Right atrium auricular region (tissue), 2 donors: ENCODE measurements at places on chromosomes 2 and 18.
A peak's percentile ranks its signal among the peaks of the same experiment; 100 is the strongest.

- DNase-seq = no peak
Observed at GRCh38 chr2:29898999-29899398, 22.4 kb downstream of the ALK start.

- DNase-seq = no peak
Observed at GRCh38 chr2:126635281-126635680, 20.7 kb upstream of the GYPC start.

- no peak for DNase-seq
Observed at GRCh38 chr2:6231166-6231565, 539.0 kb downstream of the SOX11 start.

DNA sequence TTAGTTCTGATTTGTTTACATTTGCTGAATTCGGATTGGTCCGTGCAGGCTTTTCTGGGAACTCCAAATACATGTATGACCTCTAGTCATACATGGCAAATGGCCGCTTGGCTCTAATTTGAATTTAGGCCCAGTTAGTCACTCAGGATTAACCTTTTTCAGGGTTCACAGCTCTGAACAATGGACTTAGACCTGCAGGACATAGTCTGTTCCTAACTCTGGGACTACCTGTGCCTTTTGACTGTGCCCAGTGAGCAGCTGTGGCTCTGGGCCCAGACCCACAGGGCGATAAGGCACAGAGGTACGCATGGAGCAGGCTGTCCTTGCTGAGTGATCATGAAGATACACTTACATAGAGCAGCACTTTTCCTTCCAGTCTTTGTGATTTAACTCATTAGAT, 28.5 kb downstream of the IL37 start:
- no peak for DNase-seq

DNA sequence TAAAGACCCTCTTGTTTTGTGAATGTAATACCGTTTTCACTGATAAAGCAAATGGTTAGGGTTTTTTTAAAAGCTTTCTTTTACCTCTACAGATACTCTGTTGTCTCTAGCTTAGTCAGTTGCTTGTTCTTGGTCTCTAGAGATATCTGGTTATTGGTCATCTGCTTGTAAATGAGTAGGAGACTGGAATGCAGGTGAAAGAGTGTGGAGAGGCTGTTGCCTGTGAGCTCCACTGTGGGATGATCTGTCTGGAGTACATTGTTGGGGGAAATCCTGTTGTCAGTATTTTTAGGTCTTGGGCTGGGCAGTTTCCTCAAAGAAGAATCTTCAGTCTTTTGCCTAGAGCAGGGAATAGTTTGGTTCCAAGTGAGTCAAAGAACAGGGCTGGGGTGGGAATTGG, 67.7 kb downstream of the SMCHD1 start:
- no peak for DNase-seq

GRCh38 chr18:38611036-38611964, 1045.7 kb upstream of the CELF4 start:
- DNase-seq = no peak

DNA sequence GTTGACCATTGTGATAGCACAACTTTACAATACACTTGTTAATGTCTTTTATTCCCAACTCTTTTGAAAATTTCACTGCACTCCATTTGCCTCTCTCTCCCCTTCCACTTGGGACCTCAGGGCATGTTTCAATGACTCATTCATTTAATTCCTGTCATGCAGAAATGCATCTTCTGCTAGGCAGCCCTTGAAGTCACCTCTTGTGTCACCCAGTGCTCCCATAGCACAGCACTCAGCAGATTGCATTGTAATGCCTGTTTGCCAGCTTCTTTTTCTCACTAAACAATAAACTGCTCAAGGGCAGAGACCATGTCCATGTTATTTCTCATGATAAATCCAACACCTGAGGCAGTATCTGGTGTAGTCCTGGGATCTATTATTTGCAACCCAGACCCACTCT, 85.9 kb upstream of the ACSL3 start:
- no peak for DNase-seq

- DNase-seq = no peak
Observed at GRCh38 chr2:185219981-185220380, 518.6 kb upstream of the FSIP2 start.

DNA sequence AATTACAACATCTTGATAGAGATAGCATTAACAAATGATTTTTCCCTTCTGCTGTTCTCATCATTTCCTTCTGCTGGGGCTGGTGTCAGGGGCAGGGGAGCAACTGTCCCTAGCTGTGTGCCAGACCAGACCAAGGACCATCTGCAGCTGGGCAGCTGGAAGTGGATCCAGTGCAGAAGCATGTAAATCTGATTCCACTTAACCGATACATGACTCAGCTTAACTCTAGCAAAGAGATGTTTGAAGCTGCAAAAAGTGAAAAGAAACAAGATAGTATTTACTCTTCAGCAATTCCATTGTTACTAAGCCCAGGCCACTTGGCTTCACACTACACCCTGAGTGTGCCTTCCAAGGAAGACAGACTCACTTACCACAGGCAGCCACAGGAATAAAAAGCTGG, 151.1 kb downstream of the GALNT1 start:
- no peak for DNase-seq

DNA sequence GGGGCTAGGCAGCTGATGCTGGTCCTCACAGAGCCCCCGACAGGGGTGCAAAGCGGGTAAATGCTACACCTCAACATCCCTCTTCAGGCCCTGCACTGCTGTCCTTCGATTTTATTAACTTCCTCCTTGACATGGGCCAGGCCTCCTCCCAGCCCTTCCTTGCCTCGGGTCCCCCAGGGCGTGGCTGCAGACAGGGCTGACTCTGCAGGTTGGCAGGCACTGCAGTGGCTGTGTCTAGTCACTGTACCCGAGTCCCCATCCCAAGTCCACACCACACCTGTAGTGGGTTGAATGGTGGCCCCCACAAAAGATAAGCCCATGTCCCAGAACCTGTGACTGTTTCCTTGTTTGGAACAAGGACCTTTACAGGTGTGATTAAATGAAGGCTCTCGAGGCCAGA, 140.2 kb downstream of the TWIST2 start:
- no peak for DNase-seq

GRCh38 chr2:176317623-176318065, 48.4 kb downstream of the MTX2 start:
- no peak for DNase-seq

GRCh38 chr2:1781291-1782080, 37.2 kb upstream of the PXDN start:
- DNase-seq = no peak

DNA sequence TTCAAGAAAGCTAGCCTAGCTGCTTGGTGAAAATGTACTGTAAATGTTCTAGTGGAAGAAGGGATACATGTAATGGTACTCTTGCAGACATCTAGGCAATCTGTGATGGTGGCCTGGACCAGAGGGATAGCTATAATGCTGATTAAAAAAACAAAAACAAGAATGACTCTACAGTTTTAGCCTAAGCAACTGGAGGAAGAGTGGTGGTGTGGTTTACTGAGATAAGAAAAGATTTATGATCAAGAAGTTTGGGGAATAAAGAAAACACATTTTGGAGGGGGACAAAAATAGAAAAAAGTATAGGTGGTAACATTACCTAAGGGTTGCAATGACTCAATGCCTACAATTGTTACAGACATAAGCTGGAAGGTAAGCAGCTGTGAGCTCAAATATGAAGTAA, 1080.7 kb upstream of the CELF4 start:
- no peak for DNase-seq

- DNase-seq = no peak
Observed at GRCh38 chr2:167875529-167875928, 371.9 kb downstream of the STK39 start.

- no peak for DNase-seq
Observed at GRCh38 chr2:127097841-127098651, 8.9 kb downstream of the BIN1 start.

DNA sequence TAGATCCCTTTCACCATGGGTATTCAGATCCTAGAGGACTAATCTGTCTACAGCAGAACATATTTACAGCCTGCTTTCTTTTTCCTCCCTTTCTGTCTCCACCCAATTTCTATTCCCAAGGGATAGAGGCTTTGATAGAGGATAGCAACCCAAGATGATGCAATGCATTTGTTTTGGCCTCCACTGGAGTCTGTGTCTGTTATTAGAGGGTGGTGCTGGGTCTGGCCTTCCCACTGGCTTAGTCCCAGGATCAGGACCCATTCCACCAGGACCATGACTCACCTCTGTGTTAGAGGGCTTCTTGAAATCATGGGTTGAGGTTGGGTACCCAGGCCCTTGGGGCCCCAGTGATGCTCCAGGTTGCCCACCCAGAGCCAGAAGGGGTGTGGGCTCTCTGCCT, 239.7 kb upstream of the TNP1 start:
- DNase-seq = peak; percentile 75

- no peak for DNase-seq
Observed at GRCh38 chr2:224947566-224947965, 94.7 kb downstream of the DOCK10 start.

DNA sequence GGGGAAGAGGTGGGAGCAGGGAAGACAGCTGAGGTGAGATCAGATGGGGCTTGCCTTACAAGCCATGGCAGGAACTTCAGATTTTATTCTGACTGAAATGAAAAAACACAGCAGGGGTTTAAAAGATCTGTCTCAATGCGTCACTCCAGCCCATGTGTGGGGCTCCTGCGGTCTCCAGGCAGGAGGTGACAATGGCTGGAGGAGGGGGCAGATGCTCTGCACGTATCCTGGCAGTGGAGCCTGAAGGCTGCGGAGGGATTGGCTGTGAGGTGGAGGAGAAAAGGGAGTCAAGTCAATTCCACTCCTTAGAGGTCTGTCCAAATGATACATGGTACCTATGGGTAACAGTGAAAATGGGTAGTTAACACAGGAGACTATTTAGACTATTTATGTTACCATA, 40.5 kb upstream of the KIDINS220 start:
- DNase-seq = no peak

DNA sequence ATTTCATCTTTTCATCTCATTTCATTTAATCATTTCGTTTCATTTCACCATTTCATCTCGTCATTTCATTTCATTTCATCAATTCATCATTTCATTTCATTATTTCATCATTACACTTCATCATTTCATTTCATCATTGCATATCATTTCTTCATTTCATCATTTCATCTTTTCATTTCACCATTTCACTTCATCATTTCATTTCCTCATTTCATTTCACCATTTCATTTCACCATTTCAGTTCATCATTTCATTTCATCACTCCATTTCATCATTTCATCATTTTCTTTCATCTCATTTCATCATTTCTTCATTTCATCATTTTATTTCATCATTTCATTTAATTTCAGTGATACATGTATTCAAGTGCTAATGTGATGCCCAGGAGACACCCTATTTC, 127.1 kb downstream of the ANKRD30BL start:
- no peak for DNase-seq

DNA sequence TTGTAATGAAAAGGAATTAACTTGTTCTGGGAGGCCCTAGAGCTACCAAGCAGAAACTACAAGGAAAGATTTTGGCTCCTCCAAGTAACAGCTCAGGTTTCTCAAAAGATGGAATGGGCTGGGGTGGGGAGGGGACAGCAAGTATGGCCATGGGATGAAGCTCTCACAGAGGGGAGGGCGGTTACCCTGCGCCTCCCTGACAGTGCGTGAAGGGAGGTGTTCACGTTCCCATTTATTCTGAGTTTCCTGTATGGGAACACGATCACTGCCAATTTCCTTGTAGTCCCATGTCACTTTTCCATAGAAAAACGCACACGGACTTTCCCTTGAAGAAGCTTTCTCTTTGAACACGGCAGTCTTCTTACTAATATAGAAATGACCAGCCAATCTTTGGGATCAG, 17.0 kb downstream of the CDC42EP3 start:
- no peak for DNase-seq

DNA sequence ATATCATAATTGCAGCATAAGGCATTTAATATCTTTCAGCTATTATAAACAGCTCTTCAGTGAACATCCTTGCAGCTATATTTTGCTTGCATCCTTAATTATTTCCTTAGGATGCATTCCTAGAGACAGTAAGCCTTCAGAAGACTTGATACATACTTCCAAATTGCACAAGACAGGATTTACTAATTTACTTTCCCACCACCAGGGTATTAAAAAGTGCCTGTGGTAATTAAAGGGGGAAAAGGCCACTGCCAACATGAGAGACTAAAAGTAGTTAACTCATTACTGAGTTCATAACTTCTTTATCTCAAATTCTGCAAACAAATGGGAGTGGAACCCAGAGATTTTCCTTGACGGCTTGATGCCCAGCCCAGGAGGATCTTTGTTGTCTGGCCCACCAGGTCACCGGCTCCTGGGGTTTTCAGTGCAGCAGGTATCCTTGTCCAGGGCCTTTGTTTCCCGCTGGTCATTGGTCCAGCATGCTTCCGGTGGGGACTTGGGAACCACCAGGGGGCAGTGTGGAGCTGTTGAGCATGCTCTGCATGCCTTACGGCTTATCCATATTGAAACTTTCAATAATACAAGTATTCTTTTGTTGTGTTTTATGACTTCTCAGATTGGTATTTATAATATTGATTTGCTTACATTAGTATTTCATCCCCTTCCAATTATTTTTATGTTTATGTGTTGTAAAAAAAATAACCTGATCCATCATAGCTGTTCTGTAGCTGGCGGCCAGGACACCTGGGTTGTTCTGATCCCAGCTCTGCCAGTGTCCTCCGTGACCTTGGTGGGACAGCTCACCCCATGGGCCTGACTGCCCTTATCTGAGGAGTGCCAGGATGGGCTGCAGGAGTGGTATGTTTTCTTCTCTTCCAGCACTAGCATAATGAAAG, 61.4 kb downstream of the TGOLN2 start:
- DNase-seq = no peak

GRCh38 chr2:233354971-233355574, 779 bp downstream of the DGKD start:
- no peak for DNase-seq

GRCh38 chr2:141041281-141041680, 1089.5 kb downstream of the LRP1B start:
- no peak for DNase-seq
